Jurkat, Clone E6-1 (cell line): ENCODE measurements at places on chromosomes 16 and 17.

- DNase-seq: no peak
Observed at GRCh38 chr17:55259684-55260111, 5.1 kb upstream of the HLF start.

DNA sequence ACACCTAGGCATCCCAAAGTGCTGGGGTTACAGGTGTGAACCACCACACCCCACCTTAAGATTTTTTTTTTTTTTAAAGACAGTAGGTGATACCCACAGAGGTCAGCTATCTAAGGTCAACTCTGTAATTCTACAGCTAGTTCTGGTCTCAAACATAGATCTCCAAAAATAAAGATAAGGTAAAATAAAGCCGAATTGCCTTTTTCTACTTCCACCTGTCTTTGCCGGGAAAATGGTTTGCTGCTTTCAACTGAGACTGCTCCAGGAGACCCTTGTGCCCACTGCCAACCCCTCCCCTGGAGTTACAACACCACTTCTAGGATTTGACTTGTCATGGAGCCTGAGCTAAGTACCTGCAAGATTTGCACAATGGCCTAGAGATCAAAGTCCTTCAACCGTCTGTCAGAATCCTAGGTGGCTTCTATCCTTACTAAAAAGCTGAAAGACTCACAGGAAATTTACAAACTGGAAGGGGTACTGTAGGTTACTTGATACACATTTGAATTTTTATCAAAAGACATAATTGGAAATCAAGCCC lies 4.7 kb upstream of the CNOT1 start:
- no peak for DNase-seq

GRCh38 chr16:53356478-53357207 lies 77.6 kb upstream of the RBL2 start:
- DNase-seq: no peak

GRCh38 chr17:3887804-3888203 lies 5.0 kb downstream of the CAMKK1 start:
- DNase-seq: no peak

DNA sequence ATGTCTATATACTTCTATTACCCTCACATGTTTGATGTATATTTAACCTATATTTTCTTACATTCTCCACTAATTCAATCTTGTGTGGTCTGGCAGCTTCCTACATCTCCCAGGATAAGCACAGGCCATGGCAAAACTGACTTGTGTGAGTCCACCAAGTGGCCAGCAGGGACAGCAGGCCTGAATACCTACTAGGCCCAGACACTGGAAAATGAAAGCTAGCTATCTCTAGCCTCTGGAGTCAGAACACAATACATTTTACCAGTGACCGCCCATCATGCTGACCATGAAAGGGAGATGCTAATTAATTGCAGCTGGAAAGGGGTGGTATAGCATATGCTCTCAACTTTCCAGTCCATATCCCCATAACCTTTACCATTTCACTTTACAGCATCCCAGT lies 132.3 kb downstream of the PCTP start:
- no peak for DNase-seq

GRCh38 chr17:69524854-69525253 lies 110.4 kb downstream of the MAP2K6 start:
- no peak for DNase-seq

- DNase-seq: no peak
Observed at GRCh38 chr17:81440051-81440471, 44.8 kb downstream of the BAHCC1 start.

DNA sequence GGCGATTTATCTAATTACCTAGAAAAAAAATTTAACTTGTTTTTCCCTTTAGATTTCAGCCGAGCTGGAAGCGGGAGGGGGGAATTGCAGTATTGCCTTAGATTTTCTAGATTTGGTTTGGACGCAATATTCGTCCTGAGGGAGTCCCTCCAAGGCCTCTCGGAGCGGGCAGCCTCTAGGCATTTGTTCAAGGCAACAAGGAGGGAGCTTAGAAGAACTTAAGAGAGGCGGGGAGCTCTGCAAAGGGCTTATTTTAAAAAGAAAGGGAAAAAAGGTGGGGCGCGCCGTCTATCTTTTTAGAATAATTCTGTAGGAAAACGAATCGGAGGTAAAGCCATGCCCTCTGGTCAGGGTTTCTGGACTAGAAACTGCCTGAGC lies 407 bp upstream of the TMEM94 start:
- DNase-seq: no peak

- DNase-seq: no peak
Observed at GRCh38 chr16:49060728-49061127, 220.9 kb downstream of the CBLN1 start.

GRCh38 chr17:29836643-29837042 lies 93.4 kb downstream of the SSH2 start:
- DNase-seq: no peak

DNA sequence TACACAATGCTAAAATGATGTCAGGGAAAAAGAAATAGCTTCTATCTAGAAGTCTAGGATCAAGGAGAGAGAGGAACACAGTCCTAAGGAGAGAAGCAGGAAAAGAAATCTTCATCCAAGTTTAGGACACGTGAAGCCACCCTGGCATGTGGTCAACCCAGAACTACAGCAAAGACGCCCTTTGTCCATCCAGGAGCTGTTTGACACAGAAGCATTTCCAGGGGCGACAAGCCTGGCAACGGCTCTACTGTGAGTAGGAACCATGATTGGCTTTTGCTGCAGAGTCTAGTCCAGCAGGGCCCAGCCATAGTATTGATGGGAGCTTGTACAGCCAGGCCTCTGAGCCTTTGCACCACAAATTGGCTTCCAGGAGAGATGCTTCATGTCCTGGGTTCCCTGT lies 185.4 kb upstream of the RPL38 start:
- DNase-seq: no peak

GRCh38 chr16:28168991-28169554 lies 42.7 kb downstream of the XPO6 start:
- DNase-seq: peak; percentile 27

GRCh38 chr16:65532258-65532657 lies 410.4 kb upstream of the CDH11 start:
- DNase-seq: no peak

GRCh38 chr17:83054518-83055125 lies 24.8 kb upstream of the METRNL start:
- no peak for DNase-seq

- DNase-seq: no peak
Observed at GRCh38 chr17:61316633-61317032, 83.0 kb upstream of the TBX2 start.

- no peak for DNase-seq
Observed at GRCh38 chr16:55325080-55325447, 1.1 kb downstream of the IRX6 start.

GRCh38 chr17:33370401-33370800 lies 77.3 kb upstream of the ASIC2 start:
- DNase-seq: no peak

- no peak for DNase-seq
Observed at GRCh38 chr17:79686476-79686875, 44.3 kb upstream of the ENPP7 start.

GRCh38 chr17:14298221-14298946 lies 2.5 kb upstream of the HS3ST3B1 start:
- no peak for DNase-seq

DNA sequence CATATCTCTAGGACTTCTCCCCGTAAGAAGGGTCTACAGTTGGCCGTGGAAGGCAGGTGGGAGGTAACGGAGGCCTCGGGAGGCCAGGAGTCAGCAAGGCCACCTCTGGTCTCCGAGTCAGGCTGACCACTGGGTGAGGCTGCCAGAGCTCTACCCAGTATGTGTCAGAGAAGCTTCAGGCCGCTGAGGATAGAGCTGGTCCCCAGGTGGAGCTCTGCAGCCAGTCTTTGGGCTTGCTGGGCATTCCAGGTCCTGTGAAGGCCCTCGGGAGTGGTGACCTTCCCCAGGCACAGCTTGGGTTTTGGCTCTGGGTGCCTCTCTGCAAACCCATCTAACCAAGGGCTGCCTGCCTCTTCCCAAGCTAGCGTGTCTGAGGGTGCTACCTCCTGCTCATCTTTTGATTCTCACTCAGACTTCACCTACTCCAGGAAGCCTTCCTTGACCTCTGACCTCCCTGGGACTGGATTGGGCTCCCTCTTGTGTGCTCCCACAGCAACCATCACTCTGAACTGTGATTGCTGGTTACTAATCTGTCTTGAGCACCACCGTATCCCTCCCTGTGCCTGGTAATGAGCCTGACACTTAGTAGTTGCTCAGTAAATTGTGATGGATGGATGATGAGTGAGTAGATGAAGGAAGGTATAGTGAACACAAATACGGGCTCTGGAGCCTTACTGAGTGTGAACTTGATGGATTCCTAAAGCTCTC lies 22.3 kb downstream of the RHBDL3 start:
- no peak for DNase-seq

DNA sequence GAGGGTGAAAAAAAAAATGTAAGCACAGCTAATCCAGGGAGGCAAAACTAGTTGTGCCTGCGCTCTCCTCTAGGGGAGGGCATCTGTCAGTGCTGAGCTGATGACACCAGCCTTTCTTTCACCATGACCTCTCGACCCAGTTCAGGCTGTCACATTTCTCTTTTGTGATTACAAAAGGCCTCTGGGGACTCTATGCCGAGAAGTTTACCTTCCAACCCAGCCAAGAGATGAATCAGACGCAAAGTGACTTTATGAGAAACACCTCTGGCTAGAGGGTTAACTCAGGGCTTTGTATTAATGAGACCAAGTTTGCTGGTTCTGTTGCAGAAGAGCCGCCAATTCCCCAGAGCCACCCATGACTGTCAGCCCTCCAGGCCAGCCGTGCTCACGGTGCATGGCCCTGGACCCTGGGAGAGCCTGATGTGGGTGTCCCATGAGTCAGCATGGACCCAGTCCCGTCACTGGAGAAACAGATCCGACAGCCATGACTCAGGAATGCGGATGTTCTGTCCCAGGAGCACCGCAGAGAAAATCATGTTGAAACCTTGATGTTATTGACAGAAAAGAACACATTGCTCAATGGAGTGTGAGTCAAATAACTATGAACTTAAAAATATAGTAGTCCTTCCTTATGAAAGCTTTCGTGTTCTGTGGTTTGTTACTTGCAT lies 437.2 kb downstream of the HS3ST3B1 start:
- DNase-seq: no peak

DNA sequence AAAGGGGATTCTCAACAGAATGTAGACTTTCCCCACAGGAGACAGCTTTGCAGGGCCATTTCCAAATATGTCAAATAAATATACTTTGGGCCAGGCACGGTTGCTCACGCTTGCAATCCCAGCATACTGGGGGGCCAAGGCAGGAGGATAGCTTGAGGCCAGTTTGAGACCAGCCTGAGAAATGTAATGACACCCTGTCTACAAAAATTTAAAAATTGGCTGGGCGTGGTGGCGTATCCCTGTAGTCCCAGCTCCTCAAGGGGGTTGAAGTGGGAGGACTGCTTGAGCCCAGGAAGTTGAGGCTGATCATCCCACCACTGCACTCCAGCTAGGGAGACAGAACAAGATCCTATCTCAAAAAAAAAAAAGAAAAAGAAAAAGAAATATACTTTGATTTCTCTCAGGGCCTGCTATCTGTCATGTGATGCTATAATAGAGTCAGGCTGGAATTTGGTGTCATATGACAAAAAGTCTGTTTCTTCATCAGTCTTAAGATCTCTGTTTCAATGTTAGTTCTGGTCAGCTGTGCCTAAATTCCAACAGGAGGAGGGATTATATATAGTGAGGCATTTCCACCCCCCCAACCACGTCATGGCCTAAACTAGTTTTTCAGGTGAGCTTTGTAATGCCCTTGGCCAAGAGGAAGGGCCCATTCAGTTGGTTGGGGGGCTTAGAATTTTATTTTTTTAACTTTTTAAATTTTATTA lies 4.3 kb upstream of the ZDHHC7 start:
- DNase-seq: no peak

DNA sequence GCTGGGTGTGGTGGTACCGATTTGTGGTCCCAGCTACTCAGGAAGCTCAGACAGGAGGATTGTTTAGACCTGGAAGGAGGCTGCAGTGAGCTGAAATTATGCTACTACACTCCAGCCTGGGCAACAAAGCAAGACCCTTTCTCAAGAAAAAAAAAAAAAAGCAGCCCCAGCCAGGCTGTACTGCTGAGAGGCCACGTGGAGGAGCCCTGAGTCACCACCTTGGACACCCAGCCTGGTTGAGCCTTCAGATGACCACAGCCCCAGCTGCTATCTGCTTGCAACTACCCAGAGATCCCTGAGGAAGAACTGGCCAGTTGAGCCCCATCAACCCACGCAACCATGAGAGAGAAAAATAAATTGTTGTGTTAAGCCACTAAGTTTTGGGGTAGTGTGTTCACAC lies 23.6 kb upstream of the GPRC5C start:
- DNase-seq: no peak

GRCh38 chr17:73536700-73537605 lies 107.3 kb downstream of the SDK2 start:
- no peak for DNase-seq

- DNase-seq: no peak
Observed at GRCh38 chr16:23160082-23160481, 10.8 kb upstream of the USP31 start.

GRCh38 chr16:57999971-58000705 lies at the start of gene ZNF319:
TSS of gene ZNF319 (minus strand) at chr16:58000672. CDS start at chr16:57998265, 2,407 bp downstream.
- DNase-seq: no peak

DNA sequence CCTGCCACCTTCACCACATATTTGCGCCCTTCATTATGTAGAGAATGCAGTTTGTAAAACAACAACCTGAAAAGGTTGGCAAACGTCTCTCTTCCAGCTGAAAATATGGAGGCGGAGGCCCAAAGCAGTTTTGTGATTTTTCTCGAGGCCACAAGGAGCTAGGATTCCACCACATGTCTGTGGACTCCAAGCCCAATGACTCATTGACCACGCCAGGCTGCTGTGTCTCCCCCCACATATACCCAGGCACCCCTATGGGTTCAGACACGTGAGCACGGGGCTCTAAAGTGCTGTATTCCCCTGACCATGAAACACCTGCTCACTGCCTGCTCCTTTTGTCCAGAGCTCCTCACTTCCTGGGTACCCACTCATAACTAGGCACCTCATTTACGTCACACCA lies 121.4 kb upstream of the CDH5 start:
- no peak for DNase-seq

DNA sequence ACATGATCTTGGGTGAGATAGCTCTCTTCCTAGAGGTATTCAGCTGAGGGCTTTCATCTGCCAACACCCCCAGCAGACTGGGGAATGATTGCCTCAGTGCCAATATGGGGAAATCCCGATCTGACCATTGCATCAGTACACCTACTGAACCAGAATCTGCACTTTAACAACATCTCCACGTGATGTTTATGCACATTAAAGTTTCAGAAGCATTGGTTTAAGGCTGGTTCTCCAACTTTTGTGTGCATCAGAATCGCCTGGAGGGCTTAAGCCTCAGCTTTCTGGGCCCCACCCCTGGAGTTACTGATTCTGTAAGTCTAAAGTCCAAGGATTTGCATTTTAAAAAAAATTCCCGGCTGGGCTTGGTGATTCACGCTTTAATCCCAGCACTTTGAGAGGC lies 123.6 kb upstream of the MED13 start:
- no peak for DNase-seq

- no peak for DNase-seq
Observed at GRCh38 chr17:2059547-2060384, 4.9 kb downstream of the HIC1 start.

- DNase-seq: no peak
Observed at GRCh38 chr17:82247182-82247823, 18.5 kb downstream of the SLC16A3 start.
